Breast epithelium (tissue), 4 donors: ENCODE measurements at places on chromosomes 11 and 22.

DNA sequence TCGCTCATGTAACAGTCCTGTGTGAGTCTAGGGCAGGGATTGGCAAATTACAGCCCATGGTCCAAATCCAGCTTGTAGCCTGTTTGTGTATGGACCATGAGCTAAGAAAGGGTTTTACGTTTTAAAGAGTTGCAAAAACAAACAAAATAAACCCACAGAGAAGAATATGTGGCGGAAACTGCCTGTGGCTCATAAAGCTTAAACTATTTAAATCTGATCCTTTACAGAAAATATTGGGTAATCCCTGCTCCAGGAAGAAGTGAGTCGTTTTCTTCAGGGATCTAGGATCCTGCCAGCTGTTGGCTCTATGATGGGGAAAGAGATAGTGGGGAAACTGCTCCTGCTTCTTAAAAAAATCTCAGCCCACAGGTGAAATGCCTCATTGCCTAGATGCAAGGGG is 3.4 kb upstream of the OR6Q1 start:
- DNase-seq: no peak

- no peak for DNase-seq
Observed at GRCh38 chr11:40190294-40190693, 1269.2 kb downstream of the LRRC4C start.

GRCh38 chr11:68950270-68950669 is 30.5 kb downstream of the MRGPRD start:
- DNase-seq: no peak

DNA sequence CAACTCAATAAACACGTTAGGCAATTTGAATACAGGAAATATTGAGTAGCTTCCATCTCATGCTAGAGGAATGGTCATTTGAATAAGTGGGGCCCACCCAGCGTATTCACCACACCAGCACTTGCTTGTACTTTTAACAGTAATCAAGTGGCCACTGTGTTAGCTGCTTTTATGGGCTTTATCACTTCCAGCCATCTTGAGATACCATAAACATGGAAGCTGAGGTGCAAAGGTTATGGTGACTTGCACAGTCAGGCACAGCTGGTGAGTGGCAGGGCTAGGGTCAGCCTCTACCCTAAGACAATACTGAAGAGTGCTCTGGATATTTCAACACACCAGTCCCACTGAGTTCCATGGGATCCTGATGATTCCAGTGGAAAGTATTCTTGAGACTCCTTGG is 6.7 kb downstream of the JOSD1 start:
- DNase-seq: peak; percentile 30

GRCh38 chr11:88050247-88050646 is 125.0 kb downstream of the RAB38 start:
- DNase-seq: no peak

- no peak for DNase-seq
Observed at GRCh38 chr22:23670378-23671295, 20.2 kb upstream of the RGL4 start.

DNA sequence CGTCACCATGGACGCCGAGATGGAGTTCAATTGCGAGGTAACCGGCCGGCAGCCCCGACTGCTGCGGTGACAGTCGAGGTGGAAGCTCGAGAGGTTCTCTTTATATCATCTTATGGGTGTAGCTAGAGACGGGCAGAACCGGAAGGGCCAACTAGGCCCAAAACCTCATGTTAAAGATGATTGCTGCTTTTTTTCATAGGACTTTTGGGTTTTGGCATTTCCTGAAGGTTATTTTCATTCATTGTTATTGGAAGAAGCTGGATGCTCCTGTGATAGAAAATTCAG is 585 bp downstream of the NF2 start:
- DNase-seq: no peak

GRCh38 chr11:80533463-80533862 is 1092.6 kb upstream of the TENM4 start:
- no peak for DNase-seq

GRCh38 chr11:36271794-36272407 is 17.3 kb downstream of the COMMD9 start:
- no peak for DNase-seq

DNA sequence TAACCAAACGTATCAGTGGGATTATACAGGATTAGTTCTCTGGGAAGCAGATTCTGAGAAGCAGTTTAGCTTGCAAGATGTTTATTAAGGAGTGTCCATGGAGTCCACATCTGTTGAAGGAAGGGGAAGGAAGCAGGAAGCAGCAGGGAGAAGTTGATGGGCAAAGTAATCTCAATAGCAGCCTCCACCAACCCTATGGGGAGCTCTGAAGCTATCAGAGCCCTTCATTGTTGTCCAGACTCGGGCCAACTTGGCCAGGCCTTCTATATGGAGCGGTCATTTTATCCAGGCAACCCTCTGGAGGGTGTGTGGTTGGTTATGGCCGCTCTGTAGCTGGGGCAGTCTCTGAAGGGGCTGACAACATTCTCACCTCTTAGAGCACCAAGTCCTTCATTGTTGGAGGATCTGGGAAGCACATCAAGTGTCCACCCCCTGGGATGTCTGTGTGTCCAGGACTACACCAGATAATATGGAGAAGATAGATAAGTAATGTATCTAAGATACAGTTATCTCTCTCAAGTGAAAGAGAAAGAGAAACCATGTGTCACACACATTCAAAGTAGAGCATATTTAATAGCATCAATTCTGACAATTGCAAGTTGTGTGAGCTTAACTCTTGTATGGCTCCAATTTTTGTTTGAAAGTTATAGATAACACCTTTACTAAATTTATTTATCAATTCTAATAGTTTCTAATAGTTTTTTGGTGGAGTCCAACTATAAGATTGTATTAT is 101.7 kb upstream of the TRIM77 start:
- no peak for DNase-seq

GRCh38 chr11:124830749-124831148 is 30.5 kb upstream of the MSANTD2 start:
- no peak for DNase-seq

GRCh38 chr11:125272821-125273220 is 108.3 kb downstream of the PKNOX2 start:
- no peak for DNase-seq
